DMS53 (cell line): ENCODE measurements at places on chromosomes 12 and 14.

- no peak for DNase-seq
These were observed 156.7 kb upstream of the DIO3 start for GRCh38 chr14:101404426-101405170.

DNA sequence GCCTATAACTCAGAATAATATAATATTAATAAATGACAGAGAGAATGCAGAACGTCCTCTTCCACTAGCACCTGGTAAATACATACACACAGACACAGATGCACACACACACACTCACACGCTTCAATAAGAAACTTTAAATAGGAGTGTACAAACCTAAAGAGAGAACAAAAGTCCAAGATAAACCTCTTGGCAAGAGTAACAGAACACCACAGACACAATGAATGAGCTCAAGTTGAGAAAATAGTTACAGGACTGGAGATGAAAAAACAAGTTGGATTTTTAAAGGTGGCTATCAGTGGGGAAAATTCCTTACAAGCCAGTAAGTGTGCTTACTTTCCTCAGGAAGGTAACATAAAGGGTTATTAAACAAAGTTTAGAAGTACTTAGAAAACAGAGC, 35.2 kb downstream of the CRY1 start:
- no peak for DNase-seq

GRCh38 chr12:47876440-47876960, 28.3 kb downstream of the VDR start:
- DNase-seq = peak; percentile 44

GRCh38 chr12:92493816-92494215, 209.0 kb upstream of the PLEKHG7 start:
- no peak for DNase-seq

- no peak for DNase-seq
These were observed 43.2 kb downstream of the PLEKHG7 start for GRCh38 chr12:92745856-92746550.

DNA sequence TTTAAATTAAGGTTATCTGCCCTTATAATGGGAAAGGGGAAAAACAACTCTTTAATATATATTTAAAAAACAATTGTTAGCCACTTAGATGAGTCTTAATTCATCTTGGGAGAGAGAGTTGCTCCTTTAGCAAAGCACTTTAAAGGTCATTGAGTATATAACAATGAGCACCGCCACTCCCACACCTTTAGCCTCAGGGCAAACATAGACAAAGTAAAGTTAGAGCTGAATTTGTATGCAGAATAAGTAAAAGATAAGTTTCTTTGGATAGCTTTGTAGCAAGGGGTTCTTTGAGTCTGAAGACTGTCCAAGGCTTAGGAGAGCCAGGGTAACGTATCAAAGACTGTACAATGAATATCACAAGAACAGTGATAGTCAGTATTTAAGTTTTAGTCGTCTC, 728.8 kb upstream of the LMO3 start:
- no peak for DNase-seq
